ENCODE measurements at places on chromosomes 13 and 19.
A peak's percentile ranks its signal among the peaks of the same experiment; 100 is the strongest.

DNA sequence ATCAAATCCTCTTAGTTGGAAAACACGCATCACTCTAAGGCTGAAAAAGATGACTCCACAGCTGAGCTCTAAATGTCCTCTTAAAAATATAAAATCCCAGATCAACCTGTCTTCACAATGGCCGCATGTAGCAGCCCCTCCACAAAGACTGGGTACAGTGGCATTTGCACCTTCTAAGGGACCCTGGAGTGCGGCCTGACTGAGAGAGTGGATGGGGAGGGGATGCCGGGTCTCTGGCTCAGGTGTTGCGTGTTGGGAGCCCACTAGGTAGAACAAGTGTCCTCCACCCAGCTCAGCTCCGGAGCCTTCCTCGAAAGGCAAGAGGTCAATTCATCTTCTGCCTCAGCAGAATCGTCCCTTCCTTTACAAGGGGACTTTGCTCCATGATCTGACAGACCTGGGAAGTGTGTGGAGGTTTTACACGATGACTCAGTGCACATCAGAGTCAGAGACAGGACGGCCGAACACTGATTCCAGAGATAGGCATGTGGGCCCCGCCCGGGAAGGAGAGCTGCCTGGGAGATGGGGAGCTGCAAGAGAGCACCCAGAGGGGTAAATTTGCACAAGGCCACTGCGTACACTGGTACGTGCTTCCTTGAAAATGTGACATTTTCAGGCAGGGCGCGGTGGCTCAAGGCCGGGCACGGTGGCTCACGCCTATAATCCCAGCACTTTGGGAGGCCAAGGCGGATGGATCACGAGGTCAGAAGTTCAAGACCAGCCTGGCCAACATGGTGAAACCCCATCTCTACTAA, 23.5 kb upstream of the SLC15A1 start:
- no peak for DNase-seq

- DNase-seq = no peak
Measured at GRCh38 chr13:95083066-95083465, 218.2 kb downstream of the ABCC4 start.

DNA sequence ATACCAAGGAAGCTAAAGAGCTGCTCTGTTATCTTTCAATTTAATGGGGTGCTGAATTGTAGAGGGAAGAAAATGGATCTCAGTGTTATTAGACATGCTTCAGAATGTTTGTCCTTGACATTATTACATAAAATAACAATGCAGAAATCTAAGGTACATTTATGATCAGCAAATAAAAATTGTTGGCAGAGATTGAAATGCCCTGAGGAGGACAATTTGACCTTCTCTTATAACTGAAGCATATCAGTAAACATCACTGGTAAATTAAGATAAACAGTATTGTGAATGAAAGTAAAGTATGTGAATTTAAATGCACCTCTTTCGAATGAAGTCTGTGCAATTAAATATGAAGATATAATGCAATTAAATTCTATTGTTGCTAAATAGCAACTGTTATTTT, 1362.1 kb upstream of the ATXN8OS start:
- DNase-seq = no peak

DNA sequence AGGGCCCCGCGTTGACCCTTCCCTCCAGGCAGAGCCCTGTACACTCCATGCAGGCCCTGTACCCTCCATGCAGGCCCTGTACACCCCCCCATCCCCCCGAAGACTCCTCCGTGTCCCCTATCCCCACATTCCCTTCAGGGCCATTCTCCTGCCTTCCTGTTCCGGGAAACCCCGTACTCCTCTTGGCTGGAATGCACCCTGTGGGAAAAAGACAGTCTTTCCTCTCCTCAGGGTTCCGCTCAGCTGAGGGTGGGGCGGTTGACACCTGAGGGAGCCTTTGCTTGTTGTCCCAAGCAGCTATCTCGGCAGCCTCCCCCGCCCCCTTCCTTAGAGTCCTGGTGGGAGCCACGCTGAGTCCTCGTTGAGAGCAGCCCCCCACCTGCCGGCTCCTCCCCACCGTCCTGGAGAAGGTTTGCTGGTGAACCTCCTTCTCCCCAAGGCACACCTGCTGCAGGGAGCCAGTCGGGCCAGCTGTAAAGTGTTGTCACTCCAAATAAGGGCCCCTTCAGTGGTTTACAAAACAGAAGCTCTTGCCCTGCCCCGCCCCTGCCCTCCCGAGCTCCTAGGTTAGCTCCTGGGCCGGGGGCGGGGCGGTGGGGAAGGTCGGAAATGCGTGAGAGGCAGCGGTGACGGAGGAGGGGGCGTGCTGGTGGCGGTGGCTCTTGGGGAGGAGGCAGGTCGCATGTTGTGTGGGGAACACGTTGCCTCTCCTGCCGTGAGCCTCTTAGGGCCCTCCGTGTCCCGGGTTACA, 1.5 kb downstream of the GNA11 start:
- DNase-seq = peak; percentile 40

Data from Peyer's patch (tissue), 4 donors.